ENCODE measurements at places on chromosomes 3 and 15.

GRCh38 chr3:150703299-150703755 is 393 bp downstream of the ERICH6 start:
- peak; percentile 56 for DNase-seq

- DNase-seq = no peak
Observed at GRCh38 chr15:85407421-85408269, 27.2 kb downstream of the AKAP13 start.

DNA sequence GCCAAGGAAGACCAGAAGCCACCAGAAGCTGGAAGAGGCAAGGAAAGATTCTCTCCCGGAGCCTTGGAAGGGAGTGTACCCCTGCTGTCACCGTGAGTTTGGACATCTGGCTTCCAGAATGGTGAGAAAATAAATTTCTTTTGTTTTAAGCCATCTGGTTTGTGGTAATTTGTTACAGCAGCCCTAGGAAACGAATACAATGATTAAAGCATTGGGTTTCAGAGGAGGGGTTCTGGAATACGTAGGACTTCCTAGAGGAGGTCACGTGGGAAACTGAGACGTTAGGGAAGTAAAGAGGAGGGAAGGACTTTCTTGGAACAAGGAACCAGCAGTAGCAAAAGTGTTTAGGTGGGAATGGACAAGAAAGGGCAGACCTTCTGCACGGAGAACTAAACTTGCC is 377.7 kb downstream of the IL20RB start:
- DNase-seq = no peak

DNA sequence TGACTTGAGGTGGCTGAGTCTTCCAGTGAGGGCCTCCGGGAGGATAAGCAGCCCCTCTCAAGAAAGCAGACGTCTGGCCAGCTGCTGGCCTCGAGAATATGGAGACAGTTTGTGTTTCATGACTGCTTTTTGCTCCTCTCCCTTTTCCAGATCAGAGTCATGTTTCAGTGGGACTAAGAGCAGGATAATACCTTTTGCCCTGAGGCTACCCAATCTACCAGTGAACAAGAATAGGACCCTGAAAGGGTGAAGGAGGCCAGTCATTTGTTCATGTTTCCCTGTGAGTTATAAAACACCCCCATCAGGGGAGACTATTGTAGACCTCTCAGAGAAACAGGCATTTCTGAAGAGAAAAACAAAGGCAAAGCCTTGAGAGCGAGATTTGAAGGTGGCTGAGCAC is 137.4 kb downstream of the RYR3 start:
- DNase-seq = no peak

GRCh38 chr3:146682171-146682570 is 77.0 kb upstream of the PLSCR5 start:
- DNase-seq = no peak

GRCh38 chr15:66142285-66142684 is 111.3 kb downstream of the MEGF11 start:
- DNase-seq = no peak
